ENCODE measurements at places on chromosomes 16 and 17.

GRCh38 chr16:57379579-57379978, 7.3 kb downstream of the CX3CL1 start:
- DNase-seq, result no peak

DNA sequence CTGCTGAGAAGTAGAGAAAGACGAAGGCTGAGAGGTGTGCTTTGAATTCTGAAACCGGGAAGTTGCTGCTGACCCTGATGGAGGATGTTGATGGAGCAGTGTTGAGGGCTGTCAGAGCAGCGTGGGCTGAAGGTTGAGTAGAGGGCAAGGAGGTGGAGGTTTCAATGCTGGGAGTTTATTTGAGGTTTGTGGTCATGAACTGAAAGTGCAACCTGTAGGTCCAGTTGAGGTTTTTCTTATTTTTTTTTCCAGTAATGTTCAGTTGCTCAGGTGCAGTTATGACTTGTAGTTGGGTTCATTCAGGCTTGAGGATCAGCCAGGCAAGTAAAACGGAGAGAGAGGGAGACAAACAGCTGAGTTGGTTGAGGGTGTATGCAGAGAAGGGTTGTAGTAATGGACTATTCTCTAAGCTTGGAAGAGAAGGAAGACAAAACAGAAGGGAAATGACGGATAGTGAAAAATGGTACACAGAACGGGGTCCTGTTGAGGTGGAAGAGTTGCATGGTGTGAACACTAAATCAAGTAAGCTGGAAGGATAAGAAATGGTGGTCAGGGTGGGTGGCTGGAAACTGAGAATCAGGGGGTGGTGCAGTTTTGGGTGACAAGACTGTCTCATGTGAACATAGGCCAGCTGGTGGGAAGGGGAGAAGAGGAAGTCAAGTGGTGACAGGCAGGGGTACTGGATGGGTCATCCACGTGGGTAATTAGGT, 8.7 kb upstream of the UBE2G1 start:
- DNase-seq, result no peak

DNA sequence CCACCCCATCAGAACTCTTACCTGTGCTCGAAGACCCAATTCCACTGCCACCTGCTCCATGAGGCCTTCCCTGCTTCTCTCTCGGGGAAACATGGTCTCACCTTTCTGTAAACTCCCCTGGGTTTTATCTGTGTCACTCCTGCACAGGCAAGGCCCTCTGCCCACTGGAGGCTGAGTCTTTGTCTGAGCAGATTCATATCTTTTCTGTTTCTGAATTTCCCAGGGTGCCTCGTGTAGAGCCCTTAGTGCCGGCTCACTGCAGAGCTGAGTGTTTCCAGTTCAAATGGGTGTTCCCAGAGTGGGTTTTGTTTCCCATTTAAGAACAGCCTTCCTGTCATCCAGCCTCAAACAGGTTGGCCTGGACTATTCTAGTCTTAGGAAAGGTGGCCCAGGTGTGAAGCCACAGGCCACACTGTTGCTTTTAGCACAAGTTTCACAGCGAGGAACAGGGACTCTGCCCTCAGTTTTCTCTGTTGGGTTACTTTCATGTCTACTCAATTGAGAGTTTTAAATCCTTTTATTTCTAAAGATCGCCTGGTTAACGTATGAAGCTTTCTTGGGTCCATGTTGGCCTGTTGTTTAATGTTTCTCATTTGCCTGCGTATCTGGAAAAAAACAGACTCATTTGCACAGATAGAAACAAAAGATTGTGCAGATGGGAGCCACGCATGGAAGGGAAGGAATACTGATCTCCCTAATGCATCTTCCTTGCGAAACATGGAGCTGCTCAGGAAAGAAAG, 228.7 kb downstream of the MSI2 start:
- DNase-seq, result no peak

- no peak for DNase-seq
Measured at GRCh38 chr17:56598466-56598865, 5.0 kb downstream of the NOG start.

- DNase-seq, result no peak
Measured at GRCh38 chr16:64696866-64697265, 425.0 kb downstream of the CDH11 start.

DNA sequence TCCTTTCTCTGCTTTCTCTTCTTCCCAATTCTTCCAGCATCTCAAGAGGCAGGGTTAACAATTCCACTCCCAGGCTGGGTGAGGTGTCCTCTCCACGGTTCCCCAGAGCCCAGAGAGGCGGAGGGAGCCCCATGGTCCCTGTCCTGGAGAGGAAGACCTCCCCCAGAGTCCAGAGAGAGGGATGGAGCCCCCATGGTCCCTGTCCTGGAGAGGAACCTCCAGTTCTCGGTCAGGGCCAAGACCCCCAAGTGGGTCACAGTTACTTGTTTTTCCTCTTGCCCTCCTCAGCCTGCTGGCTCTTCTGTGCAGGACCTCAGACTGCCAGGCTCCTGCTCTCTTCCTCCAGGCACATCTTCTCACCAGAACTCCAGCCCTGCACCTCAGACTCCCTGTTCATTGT, 135.2 kb downstream of the RPTOR start:
- DNase-seq, result no peak

- no peak for DNase-seq
Measured at GRCh38 chr17:66652840-66653507, 181.9 kb upstream of the CACNG5 start.

DNA sequence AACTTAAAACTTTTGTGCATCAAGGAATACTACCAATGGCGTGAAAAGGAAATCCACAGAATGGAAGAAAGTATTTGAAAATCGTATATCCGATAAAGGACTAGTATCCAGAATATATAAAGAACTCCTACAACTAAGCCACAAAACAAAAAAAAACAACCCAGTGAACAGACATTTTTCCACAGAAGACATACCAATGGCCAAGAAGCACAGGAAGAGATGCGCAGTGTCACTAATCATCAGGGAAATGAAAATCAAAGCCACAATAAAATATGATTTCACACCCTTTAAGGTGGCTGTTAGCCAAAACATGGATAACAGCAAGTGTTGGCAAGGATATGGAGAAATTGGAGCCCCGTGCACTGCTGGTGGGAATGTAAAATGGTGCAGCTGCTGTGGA, 203.3 kb downstream of the SEC14L1 start:
- DNase-seq, result no peak

All from HT-29 (cell line).